ENCODE measurements at places on chromosomes 5 and 9.

DNA sequence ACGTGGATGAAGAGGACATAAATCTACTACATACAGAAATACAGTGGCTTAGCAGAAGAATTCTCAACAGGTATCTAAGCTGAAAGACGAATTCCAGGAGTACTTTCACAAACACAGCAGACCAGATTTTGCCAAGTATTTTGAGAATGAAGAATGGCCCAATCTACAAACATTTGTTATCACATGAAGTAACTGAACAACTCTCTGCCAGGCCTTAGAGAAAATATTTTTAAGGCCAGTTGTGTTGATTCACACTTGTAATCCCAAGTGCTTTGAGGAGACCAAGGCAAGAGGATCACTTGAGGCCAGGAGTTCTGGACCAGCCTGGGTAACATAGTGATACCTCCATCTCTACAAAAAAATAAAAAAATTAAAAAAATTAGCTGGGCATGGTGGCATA lies 14.3 kb downstream of the AGTPBP1 start:
- no peak for DNase-seq

GRCh38 chr9:137127301-137128157 lies 11.4 kb upstream of the GRIN1 start:
- no peak for DNase-seq

GRCh38 chr9:85425153-85425611 lies 316.6 kb downstream of the AGTPBP1 start:
- peak; percentile 48 for DNase-seq

DNA sequence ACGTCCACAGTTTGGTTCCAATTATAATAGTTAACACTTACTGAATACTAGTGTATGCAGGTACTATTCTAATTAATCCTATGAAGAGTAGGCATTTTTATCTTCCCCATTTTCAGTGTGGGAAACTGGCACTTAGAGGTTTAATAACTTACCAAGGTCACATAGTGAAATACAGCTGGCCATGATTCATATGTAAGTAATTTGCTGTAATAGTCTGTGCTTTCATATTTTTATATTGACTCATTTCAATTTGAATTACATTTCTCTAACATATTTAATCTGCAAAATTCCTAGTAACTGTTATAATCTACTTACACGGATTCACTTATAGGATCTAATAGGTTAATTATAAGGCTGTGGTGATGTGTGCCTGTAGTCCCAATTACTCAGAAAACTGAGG lies 19.4 kb downstream of the CCNH start:
- peak; percentile 86 for DNase-seq

DNA sequence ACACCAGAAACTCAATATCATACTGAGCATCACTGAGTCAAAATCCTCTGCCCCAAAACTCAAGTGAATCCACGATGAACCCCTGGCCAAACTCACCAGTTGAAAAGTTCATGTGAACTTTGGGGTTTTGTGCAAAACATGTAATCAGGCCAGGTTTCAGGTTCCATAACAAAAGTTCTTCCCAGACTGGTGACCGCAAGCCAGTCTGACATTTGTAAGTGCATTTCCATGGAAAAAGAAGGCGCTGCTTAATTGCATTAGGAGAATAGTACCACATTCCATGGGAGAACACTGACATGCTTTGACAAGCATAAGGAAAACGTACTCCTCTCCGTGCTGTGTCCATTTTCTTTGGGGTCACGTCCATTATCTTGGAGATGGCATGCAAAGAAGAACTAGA lies 567.0 kb downstream of the BNC2 start:
- DNase-seq: no peak

GRCh38 chr9:135604437-135605237 lies 34.7 kb downstream of the GLT6D1 start:
- DNase-seq: no peak

DNA sequence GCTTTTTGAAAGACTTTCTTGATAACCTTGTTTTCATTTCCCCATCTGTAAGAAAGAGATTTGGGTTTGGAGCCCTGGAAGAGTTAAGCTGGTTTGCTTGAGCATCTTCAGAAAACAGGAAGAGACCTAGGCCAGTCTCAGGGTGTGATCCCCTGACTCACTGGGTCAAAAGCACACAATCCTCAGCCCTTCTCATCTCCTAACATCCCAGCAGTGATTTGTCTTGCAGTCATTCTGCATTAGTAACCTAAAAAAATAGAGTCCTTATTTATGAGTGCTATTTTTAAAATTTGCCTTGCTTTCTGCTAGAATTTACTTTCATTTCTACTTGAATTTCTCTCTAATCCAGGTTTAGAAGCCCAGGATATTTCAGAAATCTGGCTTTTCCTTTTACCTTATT lies 16.4 kb upstream of the ARSB start:
- DNase-seq: peak; percentile 35

DNA sequence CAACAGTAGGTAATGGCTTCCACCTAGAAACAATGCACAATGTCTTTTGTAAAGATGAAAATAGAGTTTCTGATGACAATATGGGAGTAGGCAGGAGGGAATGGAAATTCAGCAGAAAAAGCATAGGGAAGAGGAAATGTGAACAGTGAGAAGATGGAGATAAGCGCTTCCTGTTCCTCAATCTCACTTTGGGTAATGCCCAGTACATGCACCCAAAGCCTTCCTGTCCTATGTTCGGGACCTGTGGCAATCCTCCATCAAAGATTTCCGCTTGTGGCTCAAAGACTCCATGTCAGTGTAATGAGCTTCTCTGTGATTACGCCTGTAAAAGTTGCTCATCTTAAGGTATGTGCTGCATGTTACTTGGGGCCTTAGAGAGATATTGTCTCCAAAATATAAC lies 2.7 kb downstream of the UGT3A1 start:
- DNase-seq: no peak

- peak; percentile 18 for DNase-seq
Measured at GRCh38 chr5:125660231-125660895, 762.8 kb upstream of the GRAMD2B start.

GRCh38 chr5:179869641-179870402 lies 11.2 kb upstream of the MRNIP start:
- DNase-seq: no peak

DNA sequence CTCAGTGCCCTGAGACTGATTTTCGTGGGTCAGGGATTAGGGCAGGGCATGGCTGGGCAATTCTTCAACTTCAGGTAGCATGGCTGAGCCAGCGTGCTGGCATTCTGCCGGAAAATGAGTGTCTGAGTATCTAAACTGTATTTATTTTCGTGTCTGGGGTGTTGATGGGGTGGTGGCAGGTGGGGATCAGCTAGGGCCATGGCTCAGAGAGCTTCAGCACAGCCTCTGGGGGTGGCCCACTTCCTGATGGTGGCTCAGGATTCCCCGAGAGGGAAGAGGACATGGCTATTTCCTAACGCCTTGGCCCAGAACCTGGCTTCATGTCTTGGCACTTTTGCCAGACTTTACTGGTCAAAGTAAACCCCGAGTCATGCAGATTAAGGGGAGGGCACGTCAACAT lies 260.5 kb downstream of the GADD45G start:
- DNase-seq: no peak

Data from EL (cell line).